Caki2 (cell line): ENCODE measurements at places on chromosomes 1 and 21.

- no peak for DNase-seq
These were observed 25.3 kb downstream of the TRIM11 start for GRCh38 chr1:228381356-228381755.

- DNase-seq, result no peak
These were observed 14.8 kb downstream of the ALX3 start for GRCh38 chr1:110055493-110056284.

- no peak for DNase-seq
These were observed 22.0 kb upstream of the BOLA1 start for GRCh38 chr1:149877211-149877946.

DNA sequence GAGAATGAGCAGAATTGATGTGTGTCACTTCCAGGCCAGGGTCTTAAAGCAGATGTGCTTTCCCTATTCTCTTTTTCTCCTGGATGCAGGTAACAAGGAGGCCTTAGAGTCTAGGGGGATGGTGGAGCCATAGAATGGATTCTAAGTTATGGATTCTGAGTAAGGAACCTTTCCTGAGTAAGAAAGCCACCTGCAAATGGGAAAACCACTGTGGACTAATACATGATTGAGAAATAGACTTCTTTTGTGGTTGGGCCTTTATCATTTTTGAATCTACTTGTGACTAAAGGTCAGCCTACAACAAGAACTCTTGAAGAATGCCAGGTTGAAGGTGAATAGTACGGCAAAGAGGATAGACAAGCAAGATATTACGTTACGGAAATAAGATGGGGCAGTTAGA, 116.1 kb downstream of the CDC7 start:
- no peak for DNase-seq

GRCh38 chr1:160646711-160647328, at the start of gene SLAMF1:
TSS of gene SLAMF1 (minus strand) at chr1:160647044. CDS start at chr1:160646945, 99 bp downstream.
- DNase-seq, result no peak

DNA sequence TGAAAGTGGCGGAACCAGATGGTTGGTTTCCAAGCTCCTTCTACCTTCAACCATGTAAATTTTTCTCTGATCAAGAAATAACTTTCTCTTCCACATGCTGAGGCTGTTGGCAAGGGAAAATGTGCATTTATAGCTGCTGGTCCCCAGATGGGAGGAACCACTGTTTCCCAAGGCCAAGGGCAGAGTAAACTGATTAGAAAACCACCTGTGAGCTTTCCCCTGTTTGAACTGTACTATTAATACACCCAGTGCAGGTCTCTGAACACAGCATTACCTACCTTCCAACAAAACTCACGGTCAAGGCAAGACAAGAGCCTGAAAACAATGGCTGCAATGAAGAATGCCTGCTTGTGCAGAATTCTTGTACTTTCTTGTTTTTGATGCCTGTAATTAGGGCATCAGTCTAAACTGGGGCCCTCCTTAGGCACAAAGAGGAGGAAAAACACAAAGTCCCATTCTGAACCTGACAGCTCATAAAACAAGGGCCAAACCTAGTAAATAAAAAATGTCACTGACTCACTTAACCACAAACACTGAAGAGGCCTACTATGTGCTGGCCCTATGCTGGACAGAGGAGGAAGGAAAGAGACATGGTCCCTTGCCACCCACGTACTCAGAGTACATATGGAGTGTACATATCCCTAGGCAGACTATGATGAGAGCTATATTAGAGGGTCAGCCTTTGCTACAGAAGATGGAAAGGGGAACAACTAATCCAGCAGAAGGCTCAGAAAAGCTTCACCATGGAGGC, 2.6 kb downstream of the MKNK1 start:
- no peak for DNase-seq

- DNase-seq, result no peak
These were observed 249.2 kb upstream of the TPTE start for GRCh38 chr21:10272216-10272615.

GRCh38 chr21:41219498-41220207, 51.7 kb downstream of the BACE2 start:
- no peak for DNase-seq
